ENCODE measurements at places on chromosomes 6 and 20.

DNA sequence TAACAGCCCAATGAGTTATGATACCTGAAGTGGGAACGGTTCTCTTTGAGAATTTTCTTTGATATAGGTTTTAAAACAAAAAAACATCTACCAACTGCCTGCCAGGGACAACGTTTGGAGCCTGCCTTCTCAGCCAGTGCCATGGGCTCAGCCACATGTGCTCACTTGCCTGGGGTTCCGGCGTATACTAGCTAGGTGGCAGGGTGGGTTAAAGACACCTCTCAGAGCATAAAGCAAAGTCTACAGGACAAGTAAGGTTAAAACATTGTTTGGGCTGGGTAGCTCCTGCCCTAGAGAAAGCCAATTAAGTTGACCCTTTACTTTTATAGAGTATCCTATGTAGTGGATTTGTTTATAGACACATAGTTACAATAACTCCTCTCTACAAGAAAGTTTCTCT, 38.0 kb upstream of the SCGN start:
- DNase-seq, result no peak

DNA sequence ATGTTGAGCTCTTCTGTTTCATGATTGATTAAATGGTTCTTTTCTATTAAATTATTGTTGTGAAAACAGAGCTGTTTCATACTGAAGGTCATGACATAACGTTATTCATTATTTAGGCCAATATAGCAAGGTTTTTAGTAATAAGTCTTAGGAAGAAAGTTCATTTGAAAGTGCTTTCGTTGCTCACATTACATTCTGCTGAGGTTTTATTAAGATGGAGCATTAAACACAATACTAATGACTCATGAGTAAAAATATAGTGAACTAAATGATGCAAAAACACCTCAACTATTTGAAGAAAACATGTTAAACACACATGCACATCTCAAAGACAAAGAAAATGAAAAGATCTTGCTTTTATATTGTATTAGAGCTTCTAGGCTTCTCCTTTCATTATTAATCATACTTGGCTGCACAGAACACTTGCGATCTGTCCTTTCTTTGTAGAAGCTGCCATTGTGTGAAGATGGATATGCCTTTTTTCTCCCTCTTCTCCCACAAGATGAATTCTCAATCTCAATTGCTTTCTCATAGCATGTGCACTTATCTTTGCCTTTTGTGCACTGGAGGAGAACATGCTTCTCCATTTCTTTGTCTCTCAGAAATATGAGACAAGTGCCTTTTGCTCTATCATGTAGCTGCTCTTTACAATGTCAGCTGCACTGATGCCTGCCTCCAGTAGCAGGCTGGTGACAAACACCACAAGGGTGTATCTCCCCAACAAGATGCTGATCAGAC, 312.4 kb downstream of the PHF3 start:
- no peak for DNase-seq

DNA sequence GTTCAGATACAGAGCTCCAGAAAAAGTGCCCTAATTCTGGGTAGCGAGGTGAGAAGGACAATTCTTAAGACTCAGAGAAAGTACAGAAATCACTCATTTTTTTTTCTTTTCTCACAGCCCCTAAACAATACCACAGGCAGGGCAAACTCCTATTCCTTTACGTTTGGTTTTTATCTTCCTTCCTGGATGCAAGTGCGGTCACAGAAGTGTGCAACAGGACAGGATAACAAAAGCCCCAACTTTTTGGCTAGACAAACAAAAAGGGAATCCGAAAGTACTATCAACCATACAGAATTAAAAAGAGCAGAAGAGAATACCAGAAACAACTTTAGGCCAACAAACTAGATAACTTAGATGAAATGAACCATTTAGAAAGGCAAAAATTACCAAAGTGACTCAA, 18.4 kb upstream of the BEND6 start:
- DNase-seq, result no peak

- DNase-seq, result no peak
Measured at GRCh38 chr6:44738601-44739146, 351.2 kb downstream of the CDC5L start.

DNA sequence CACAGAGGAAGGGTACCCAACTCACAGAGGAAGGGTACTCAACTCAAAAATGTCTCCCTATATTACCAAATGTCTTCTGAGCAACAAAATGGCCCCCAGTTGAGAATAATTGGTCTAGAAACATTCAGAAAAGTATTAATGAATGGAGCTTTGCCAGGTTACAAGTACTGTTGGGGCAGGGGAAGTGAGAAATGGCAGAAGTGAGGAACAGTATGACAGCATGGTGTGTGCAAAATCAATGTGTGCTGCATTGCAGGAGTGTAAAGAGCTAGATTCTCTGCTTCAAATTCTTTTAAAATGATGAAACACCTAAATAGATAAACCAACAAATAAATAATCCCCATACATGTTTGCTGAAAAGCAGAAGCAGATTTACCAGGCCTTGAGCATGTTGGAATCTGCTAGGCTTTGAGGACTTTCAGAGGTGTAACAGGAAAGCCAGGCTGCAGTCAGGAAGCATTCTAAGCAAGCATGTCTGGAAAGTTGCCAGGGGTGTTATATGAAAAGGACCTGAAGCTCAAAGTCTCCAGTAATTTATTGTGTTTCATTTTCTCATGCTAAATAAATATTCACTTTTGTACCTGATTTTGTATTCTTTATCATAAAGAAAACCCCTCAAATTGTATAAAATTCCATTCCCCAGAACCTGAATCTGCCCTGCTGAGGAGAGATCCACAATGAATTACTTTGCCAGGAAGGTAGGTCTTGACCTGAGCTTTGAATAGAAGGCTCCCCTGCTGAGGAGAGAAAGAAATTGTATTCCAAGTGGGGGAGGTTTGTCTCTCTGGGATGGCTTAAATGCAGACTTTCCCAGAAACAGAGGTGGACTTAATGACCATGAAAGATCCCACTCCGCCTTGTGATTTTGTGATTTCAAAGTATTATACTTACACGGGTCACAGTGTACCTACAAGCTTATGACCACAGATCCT, 265.0 kb upstream of the MARCKS start:
- DNase-seq, result no peak

GRCh38 chr6:143363299-143363698, 87.2 kb downstream of the ADAT2 start:
- no peak for DNase-seq

DNA sequence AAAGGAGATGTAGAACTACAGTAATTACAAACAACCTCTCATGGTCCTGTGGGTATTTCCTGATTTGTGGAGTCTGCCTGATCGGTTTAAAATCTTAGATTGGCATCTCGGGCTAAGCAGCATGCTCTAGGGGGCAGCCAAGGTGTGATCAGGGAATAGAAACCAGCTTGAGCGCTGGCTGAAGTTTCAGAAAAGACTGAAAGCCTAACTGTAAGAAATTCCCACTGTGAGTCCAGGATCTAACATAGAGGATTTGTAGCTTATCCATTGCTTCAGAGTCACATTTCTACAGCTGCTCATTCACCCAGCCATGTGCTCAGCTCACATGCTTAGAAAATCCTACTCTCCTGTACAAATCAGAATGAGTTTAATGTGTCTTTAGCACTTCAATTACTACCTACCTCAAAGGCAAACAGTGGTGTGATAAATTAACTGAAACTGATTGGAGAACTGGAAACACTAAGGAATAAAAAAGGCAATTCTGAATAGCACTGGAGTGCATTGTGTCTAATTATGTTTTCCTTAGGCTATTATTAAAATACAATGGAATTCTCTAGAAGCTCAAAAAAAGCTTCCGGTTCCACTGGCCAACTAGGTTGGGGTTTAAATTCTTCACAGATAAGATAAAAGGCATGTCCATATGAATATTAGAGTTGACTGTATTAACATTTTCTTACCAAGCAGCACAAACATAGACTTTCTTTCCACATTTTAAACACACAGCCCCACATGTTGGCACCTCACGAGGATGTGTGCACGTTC, 73.8 kb upstream of the MPC1 start:
- DNase-seq, result no peak

DNA sequence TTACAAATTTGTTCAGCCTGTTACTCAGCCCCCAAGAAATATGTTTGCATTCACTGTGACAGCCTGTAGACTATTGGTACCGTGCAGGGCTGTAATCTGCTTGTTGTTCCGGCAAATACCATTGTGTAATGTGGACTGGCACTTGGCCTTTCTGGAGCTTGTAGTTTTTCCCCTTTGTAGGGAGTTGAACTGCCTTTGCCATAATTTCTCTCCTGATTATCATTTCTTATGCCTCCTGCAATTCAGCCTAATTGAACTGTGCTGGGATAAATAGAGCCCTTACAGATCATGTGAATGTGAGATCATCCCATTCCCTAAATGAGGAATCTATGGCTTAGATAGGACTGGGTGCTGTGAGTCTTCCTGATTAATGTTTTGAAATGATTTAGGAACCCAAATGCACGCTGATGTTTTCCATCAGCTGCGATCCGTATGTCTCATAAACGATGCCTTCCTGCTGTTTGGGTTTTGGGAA, 185.1 kb downstream of the JARID2 start:
- DNase-seq, result no peak

DNA sequence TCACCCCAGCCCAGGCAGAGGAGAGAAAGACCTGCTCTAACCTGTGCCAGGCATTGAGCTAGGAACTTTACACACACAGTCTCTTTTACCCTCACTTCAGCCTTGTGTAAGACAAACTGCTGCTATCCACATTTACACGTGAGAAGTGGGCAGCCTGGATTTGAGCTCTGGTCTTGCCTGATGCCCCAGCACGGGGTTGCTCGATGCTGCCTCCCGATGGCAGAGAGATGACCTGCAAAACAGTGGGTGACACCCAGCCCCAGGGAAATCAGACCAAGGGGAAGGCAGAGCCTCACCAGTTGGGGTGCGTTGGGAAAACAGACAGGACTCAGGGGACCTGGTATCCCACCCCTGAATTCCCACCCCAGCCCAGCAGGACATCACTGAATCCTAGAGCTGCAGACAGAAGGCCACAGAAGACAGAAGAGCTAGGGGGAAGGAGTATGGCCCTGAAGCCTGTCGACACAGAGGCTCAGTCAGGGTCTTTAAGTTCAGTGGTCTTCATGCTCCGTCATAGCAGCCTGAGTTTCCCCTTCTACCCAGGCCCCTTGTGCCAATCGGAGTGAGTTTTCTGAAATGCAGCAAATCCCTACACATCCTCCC, 990 bp downstream of the BPI start:
- peak; percentile 20 for DNase-seq

DNA sequence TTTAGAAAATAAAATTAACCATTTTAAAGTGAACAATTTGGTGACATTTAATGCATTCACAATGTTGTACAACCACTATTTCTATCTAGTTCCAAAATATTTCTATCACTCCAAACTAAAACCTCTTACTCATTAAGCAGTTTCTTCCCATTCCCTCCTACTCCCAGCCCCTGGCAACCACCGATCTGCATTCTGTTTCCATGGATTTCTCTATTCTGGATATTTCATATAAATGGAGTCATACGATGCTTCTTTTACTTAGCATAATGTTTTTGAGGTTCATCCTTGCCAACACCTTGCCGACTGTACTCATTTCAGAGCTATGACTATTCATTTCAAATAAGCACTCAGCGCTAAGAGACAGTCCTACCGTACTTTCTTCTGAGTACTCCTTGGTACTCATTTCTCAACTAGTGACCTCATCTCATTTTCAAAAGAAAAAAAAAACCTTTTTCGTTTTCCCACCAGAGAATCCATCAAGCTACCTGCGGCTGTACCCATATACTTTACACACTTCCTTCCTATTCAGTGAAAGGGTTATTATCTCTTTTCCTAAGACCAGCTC, 259.2 kb downstream of the UTRN start:
- no peak for DNase-seq
